ENCODE measurements at places on chromosomes 6 and 20.

GRCh38 chr6:107154131-107154800 is 39.0 kb upstream of the BEND3 start:
- DNase-seq: no peak

GRCh38 chr6:101126501-101126900 is 245.4 kb upstream of the ASCC3 start:
- DNase-seq: no peak

- DNase-seq: no peak
Observed at GRCh38 chr6:62445521-62445920, 159.5 kb upstream of the KHDRBS2 start.

DNA sequence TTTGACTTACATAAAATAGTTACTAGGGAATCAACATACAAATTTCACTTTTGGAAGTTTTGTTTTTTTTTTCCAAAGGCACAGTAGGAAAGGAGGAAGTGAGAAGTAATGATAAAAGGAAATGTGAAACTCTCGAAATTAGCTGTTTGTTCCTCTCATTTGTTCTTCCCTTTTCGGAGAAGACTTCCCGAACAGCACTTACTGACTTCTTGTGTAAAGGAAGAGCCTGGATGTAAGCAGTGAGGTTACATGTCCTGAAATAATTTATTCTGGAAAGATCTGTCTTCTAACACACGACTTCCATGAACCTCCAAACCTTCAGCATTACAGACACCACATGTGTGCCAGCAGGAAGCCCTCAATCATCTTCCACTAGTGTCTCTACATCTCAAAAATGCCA is 59.1 kb downstream of the KIF16B start:
- no peak for DNase-seq

GRCh38 chr20:48586730-48587129 is 241.1 kb downstream of the PREX1 start:
- no peak for DNase-seq

- DNase-seq: no peak
Observed at GRCh38 chr6:13415283-13415682, 72.1 kb downstream of the GFOD1 start.

GRCh38 chr6:16130932-16131387 is 2.1 kb downstream of the MYLIP start:
- DNase-seq: peak; percentile 93

GRCh38 chr6:63802606-63803206 is 167.1 kb downstream of the PHF3 start:
- peak; percentile 38 for DNase-seq

- no peak for DNase-seq
Observed at GRCh38 chr20:45223136-45223535, 2.0 kb downstream of the SEMG2 start.

DNA sequence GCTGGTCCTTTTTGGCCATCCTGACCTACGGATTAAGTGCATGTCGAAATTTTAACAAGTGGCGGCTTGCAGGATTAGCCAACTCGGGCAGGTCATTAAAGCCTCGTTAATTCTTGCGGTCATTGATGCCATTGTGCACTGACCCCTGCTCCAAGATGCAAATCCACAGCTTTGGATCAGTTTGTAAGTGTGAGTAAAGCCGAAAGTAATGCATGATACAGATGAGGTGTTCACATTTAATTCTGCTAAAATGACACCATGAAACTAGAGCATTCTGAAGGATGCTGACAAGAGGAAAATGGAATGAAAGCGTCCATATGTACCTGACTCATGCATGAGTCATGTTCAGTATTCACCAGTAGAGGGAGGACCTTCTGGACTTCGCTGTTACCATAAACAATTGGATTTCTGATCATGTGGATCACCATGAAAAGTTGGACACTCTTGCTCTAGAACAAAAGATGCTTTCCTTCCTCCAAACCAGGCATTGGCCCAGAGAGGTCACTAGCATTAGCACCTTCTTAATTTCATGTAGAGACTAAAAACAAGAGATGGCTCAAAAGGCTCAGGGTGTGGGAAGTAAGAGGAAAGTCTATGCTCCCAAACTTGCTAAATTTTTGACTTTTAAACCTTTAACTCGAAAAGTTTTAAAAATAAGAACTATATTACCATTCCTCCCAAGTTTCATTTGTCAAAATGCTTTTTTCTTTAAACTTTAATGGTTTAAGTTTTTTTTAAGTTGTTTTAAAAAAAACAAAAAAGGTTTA is 48.0 kb downstream of the MUC22 start:
- DNase-seq: peak; percentile 51

DNA sequence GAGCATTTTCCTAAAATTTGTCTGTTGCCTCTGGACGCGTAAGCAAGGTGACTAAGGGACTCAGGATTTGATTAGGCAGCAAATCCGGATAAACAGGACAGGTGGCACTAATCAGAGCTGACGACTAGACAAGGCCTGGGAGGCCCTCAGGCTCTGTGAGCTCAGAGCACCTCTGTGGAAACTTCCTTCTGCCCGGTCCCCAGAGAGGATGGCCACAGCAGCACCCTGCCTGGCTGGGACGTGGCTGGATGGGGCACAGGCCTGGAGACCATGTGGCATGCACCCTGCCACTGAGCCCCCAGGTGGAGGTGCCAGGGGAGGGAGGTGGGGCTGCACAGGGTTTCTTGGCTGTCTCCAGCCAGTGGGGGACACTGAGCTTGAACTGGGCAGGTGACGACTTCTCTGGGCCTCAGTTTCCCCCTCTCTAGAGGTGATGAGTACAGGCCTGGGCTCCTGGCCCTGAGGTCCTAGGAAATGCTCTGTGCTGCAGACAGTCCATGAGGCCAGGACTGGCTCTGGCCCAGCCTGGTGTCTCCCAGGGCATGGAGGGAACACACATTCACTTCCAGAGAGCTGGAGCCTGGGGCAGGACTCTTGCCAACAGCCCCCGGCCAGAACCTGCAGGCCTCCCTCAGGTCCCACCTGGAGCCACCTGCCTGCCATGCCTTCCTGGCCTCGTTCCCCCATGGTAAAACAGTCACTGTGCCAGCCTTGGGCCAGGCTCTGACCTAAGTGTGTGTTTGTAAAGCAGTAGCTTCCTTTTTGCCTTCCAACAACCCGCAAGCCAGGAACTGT is 39.6 kb upstream of the STX16 start:
- DNase-seq: no peak

Data from hematopoietic multipotent progenitor cell treated with erythropoietin and hydrocortisone succinate and interleukin-3 and kit ligand, for 6 days (in vitro differentiated cells).